Fibroblast of skin of abdomen (primary cell): ENCODE measurements at places on chromosomes 11 and 22.

GRCh38 chr22:42967933-42968332 lies 47.0 kb downstream of the PACSIN2 start:
- peak; percentile 31 for DNase-seq

DNA sequence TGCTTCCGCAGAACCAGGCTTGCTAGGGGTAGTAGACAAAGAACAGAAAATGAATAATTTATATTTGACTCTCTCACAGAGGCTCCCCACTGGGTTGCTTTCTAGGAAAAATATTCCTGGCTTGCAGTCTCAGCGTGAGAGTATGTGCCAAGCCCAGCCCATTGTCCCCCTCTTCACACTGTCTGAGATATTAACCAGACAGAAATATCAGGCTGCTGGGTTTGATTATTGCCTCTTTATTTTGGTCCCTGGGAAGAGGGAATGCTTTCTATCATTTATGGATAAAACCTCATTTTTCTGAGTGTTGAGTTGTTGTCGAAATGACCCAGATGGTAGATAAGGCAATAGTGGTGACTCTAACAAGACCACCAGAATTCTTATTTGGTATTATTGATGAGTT lies 367.9 kb downstream of the METTL15 start:
- DNase-seq, result peak; percentile 57

- no peak for DNase-seq
Observed at GRCh38 chr11:35066783-35067423, 72.1 kb upstream of the CD44 start.

DNA sequence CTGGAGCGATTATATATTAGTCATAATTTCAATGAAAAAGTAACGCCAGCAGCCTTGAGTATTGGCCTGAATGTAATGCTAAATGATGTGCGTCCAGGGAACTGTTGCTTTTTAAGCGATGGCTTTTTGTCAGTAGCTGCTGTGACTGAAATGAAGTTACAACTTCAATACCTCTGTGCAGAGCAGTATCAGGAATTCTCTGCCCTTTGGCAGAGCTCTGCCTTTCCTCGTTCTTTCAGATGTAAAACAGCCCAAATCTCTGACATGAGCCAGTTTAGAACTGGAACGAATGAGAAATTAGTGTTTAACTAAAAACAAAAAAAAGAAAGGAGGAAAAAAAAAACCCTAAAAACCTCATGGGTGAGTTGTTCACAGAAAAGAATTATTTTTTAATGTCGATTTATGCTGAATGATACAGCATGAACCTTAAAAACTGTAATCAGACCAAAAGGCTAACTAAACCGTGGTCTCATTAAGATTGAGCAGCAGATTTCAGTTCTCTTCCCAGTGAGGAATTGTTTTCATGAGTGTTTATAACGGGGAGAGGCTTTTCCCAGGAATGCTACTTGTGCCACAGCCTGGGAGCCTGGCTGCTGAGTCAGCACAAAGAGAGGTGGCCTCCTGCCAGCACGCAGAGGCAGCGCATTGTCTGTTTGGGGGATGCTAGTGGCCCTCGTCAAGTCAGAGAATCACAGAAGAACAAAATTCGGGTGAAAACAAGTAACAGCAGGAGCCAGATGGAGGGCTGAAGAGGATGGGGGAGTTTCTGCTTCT lies 146.2 kb upstream of the RASSF10 start:
- DNase-seq, result peak; percentile 92

GRCh38 chr11:32012049-32012448 lies 78.8 kb upstream of the RCN1 start:
- DNase-seq, result no peak

- DNase-seq, result peak; percentile 41
Observed at GRCh38 chr11:70544774-70545609, 146.7 kb downstream of the CTTN start.

GRCh38 chr22:32796865-32797573 lies 4.5 kb upstream of the TIMP3 start:
- DNase-seq, result peak; percentile 89

DNA sequence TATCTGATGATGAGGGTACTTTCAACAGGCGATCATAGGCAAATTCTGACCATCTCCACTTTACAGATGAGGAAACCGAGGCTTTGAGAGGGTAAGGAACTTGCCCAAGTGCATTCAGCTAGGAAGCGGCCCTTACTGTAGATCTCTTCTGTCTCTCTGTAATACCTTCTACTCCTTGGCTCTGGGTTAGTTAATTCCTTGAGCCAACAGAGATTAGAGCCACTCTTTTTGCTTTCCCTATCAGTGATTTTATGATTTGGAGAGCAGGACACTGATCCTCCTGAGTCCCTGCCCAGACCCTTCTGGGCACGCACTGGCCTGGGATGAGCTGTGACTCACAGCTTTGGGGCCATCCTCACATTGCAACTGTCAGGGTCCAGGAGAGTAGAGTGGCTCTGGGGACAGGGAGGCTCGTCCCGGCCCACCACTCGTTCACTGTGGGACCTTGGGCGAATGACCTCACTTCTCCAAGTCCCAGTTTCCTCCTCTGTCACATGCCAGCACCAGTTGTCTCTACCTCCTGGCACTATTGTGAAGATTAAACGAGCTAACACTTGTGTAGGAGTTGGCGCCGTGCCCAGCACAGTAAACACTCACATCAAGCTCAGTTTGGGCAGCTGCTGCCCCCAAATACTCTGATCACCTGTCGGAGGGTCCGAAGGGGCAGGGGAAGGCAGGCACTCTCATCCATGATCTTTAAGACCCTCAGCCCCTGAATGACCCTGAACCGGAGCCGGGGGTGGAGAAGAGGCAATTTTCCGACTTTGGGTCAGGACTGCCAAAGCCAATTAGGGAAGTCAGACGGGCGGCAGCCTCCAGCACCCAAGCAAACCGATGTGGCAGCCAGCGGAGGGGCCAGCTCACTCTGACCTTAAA lies 235.0 kb downstream of the MIAT start:
- DNase-seq, result no peak

DNA sequence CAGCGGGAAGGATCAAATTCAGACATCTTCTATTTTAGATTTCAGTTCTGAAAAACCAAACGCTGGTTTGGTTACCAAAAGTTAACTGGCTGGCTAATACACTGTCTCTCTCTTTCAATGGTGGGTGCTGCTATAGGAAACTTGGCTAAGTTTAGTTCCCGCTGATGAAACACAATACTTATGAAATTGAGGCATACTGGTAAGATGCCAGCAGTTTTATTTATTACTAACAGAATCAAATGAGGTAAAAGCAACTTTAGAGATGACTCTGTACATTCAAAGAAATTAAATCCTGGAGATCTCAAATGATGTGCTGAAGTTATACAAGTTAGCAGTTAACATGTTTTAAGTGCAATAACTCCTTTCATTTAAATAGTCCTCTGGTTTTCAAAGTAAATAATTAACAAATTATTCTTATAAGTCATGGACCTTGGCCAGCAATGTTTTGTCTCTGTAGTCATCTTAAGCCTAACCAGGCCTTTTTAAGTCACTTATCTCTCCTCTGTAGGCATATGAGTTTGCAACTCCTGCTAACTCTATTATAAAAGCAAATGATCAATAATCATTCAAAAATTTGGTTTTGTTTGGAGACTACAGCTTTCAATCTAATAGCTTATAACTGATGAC lies 54.8 kb downstream of the PAK1 start:
- DNase-seq, result no peak

DNA sequence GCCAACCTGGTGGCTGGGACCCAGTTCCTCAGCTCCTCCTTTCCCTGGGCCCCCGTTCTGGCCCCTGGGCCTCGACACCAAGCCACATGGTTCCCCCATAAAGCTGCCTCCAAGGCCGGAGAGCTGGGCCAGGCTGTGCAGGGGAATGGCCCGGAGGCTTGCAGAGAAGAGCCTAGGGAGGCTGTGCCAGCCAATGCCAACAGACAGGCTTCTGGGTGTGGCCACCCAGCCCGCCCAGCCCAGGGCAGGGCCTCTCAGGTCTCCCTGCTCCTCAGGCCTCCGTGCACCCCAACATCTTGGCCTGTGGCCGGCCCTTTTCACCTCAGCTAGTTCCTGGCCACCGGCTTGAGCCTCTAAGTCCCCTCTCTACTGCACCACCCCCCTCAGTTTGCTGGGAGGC lies 17.4 kb upstream of the FLRT1 start:
- DNase-seq, result no peak

- DNase-seq, result no peak
Observed at GRCh38 chr11:92775003-92775676, 194.3 kb upstream of the MTNR1B start.

- DNase-seq, result no peak
Observed at GRCh38 chr11:107265591-107266121, 192.0 kb downstream of the CWF19L2 start.

GRCh38 chr11:48193876-48194275 lies 22.7 kb upstream of the OR4B1 start:
- DNase-seq, result peak; percentile 5

GRCh38 chr22:47781024-47781423 lies 1018.6 kb downstream of the TBC1D22A start:
- no peak for DNase-seq

DNA sequence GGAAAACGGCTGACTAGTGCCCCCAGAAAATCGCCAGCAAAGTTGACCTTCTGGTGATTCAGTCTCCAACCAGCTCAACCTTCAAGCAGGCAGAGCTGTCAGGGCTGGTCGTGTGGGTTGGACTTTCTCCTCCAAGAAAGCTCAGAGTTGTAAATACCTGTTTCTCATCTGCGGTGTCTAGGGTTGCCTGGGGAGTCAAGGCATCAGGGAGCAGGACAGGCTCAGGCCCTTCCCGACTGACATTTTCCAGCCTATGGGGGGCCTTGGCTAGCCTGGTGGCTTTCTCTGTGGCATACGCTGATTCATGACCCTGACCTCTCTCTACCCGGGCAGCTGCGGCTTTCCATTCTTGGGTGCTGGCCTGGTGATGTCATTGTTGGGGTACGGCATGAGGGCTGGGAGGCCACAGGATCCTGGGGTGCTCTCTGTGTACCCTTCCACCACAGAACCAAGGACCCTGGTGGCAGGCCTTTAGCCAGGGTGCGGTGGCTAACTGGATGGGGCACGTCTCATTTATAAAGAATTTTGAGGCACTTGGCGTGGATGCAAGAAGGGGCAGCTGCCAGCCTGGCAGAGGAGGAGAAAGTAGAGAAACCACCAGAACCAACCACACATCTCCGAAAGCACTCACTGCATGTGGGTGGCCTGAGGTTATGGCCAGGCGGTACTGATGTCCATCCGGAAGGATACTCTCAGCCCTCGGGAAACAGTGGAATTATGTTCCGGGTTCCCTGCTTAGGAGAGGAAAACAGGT lies 64.9 kb downstream of the BCR start:
- DNase-seq, result no peak

DNA sequence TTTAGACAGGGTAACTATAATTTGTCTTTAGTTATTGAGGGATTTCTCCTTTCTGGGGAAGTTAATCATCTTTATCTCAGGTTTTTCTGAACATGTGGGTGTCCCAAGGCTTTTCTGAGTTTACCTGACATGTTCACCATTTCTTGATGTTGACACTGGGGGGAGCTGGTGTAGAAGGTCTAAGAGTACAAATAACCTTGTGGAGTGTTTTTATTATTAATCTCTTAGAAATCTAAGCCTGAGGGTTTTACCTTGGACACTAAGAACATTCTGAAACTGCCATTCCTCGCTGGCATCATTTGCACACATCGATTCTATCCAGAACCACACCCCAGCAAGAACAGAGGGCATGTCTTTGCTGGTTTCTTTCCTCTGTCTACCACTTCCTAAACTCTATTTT lies 15.6 kb upstream of the C11orf91 start:
- no peak for DNase-seq

DNA sequence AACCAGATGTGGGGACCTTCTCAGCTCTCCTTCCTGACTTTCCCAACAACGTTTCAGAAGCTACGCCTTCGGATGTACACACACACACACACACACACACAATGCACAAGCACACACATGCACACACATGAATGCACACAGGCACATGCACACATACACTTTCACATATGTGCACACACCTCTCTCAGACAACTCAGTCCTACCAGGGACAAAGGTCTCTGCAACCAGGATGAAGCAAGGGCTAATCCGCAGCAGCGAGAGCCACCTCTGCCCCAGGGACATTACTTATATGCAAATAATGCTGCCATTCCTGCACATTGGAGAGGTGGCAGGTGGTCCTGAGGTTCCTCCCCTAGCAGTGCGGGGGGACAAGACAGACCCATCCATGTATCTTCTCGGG lies 27.4 kb upstream of the LINC01488 start:
- DNase-seq, result no peak

DNA sequence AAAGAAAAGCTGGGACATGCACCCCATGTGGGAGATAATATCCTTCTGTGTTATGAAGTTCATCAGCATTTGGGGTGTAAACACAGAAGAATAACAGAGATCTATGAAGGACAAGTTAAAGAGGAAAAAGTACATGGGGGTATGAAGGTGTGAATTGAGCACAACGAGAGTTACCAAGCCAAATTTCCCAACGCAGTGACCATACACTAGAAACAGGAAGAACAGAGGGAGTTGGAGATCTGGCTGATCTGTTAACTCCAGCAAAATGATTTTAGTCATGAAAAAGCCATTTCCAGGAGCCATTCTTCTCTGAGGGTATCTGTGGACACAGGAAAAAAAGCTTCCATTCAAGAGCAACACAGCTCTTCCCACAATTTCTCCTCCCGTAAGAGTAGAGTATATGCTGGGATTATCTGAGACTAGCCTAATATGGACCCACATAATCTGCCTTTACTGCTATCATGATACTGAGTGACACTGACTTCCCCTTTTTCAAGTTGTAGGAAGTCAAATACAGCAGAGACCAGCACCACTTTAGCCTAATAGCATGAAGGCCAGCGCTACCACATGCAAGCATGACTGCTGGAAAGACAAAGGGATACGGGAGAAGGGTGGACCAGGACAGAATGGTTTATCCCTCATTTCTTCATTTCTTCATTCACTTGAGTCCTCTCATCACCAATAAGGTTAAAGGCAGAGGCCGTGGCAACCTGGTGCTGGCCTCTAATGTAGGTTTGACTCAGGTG lies 19.6 kb upstream of the OR8D2 start:
- no peak for DNase-seq

- no peak for DNase-seq
Observed at GRCh38 chr11:100182350-100182749, 504.7 kb upstream of the ARHGAP42 start.

DNA sequence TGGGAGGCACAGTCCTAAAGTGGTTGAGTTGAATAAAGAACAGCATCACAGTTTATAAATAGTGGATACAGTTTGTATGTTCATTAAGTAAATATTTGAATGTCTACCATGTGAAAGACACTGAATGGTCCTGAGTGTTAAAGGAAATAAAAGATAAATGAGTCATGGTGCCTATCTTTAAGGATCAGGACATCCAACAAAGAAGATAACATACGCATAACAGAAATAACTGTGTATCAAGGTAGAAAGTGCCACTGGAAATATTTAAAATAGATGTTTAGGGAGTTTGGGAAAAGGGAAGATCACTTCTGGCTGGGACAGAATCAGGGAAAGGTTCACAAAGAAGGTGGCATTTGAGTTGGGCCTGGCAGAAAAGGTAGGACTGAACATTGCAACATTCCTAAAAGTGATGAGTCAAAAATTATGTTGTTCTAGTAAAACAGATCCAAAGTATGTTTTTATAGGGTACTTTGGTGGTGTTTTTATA lies 41.5 kb downstream of the CSTPP1 start:
- DNase-seq, result no peak

GRCh38 chr11:77879218-77879617 lies 58.3 kb downstream of the AAMDC start:
- DNase-seq, result peak; percentile 65
